ENCODE measurements at places on chromosomes 4 and X. TPM values are rescaled to one million over a fixed set of nuclear protein-coding genes. Genes with fewer than 3 reads are reported as not detected.

Gene SLC25A5
- 562 TPM for polyA plus RNA-seq

Gene BEX3
- 235 TPM for polyA plus RNA-seq

Gene RBBP7
- polyA plus RNA-seq = 69.7 TPM

- H3K27me3 ChIP-seq = no peaks in the 10 kb centered on the region
- no peak for DNase-seq
- no peak overlapping the region for H3K4me3 ChIP-seq
Measured at GRCh38 chr4:7137326-7138200, 54.8 kb upstream of the SORCS2 start.

- no peak overlapping the region for H3K27ac ChIP-seq
- no peaks in the 10 kb centered on the region for H3K27me3 ChIP-seq
- H3K4me3 ChIP-seq = no peak overlapping the region
- no peaks in the 10 kb centered on the region for H3K4me1 ChIP-seq
Measured at GRCh38 chrX:19836337-19836736, 51.1 kb downstream of the SH3KBP1 start.

- no peaks in the 10 kb centered on the region for H3K27me3 ChIP-seq
- DNase-seq = no peak
- H3K36me3 ChIP-seq = no peaks in the 10 kb centered on the region
- H3K4me1 ChIP-seq = no peaks in the 10 kb centered on the region
- H3K27ac ChIP-seq = no peak overlapping the region
Measured at GRCh38 chr4:139845453-139846093, 180.0 kb downstream of the MGST2 start.

- no peak for DNase-seq
- H3K4me1 ChIP-seq = no peaks in the 10 kb centered on the region
- H3K27me3 ChIP-seq = no peaks in the 10 kb centered on the region
- no peak overlapping the region for H3K4me3 ChIP-seq
- H3K27ac ChIP-seq = no peak overlapping the region
Measured at GRCh38 chr4:56164907-56165306, 216.2 kb downstream of the CEP135 start.

DNA sequence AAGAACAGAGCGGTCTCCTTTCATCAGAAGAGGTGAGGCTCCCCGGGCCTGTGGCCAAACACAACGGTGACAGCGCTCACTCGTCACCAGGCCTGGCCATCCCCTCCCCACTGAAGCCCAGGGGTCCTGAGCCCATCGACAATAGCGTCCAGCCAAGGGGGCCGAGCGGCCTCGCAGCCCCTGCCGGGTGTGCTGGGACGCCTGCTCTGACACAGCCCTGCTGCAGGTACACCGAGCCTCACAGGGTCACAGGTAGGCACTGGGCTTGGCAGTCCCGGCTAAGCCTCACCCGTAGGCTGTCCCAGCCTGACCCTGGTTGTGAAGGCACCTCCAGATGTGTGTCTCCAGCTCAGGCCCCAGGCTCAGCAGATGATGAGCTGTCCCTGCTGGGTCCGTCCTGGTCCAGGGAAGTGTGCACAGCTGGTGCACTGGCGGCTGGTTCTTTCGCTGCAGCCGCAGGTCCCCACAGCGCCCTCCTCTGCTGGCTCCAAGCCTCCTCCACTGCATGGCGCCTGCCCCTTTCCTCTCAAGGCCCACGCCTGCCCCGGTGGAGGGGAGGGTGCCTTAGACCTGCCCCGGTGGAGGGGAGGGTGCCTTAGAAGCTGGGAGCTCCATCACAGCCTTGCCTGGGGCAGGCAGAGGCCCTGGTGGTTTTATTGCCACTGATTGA is 21.5 kb downstream of the UVSSA start:
- no peaks in the 10 kb centered on the region for H3K4me1 ChIP-seq
- no peak overlapping the region for H3K27ac ChIP-seq
- H3K4me3 ChIP-seq = no peak overlapping the region
- H3K27me3 ChIP-seq = no peaks in the 10 kb centered on the region
- no peak for DNase-seq

GRCh38 chr4:82739287-82740190 is 59.1 kb downstream of the SCD5 start:
- H3K4me1 ChIP-seq = no peaks in the 10 kb centered on the region
- H3K36me3 ChIP-seq = no peaks in the 10 kb centered on the region
- no peak overlapping the region for H3K27ac ChIP-seq
- no peak overlapping the region for H3K4me3 ChIP-seq
- DNase-seq = peak; percentile 82

DNA sequence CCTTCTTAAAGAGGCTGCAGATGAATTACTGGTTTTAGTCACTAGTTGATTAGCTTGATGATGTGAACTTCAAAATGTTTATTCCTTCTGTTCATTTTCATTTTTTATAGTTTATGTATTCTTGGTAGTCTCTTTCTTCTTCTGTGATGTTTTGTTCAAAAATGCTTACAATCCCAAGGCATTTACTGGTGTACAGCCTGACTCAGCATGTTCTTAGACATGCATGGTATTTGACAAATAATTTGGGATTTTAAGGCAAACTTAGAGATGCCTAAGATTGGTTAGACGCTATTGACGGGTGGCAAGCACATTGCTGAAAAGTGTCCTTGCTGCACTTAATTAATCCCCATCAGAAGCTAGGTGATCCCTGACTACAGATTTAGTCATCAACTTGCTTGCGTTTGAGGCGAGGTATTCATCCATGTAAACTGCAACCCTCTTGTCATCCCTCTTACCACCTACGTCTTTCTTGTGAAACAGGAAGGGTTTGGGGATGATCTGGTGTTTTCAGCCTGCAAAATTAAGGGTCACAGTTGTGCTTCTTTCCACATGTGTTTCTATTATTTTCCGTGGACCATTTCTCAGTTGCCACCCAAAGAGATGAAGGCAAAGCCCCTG is 331.8 kb downstream of the DKK2 start:
- peaks cover 10% of the 10 kb centered on the region for H3K4me1 ChIP-seq
- no peaks in the 10 kb centered on the region for H3K36me3 ChIP-seq
- DNase-seq = no peak
- no peaks in the 10 kb centered on the region for H3K27me3 ChIP-seq
- H3K27ac ChIP-seq = no peak overlapping the region

GRCh38 chr4:184819786-184820185 is 6.0 kb downstream of the ACSL1 start:
- H3K27me3 ChIP-seq = no peaks in the 10 kb centered on the region
- H3K36me3 ChIP-seq = no peaks in the 10 kb centered on the region
- no peak overlapping the region for H3K4me3 ChIP-seq
- no peak for DNase-seq

- H3K36me3 ChIP-seq = no peaks in the 10 kb centered on the region
- DNase-seq = peak; percentile 88
- H3K4me3 ChIP-seq = no peak overlapping the region
- H3K27me3 ChIP-seq = no peaks in the 10 kb centered on the region
Measured at GRCh38 chr4:168612450-168613135, 115.7 kb downstream of the PALLD start.

Gene ZDHHC9
- 24.6 TPM for polyA plus RNA-seq

DNA sequence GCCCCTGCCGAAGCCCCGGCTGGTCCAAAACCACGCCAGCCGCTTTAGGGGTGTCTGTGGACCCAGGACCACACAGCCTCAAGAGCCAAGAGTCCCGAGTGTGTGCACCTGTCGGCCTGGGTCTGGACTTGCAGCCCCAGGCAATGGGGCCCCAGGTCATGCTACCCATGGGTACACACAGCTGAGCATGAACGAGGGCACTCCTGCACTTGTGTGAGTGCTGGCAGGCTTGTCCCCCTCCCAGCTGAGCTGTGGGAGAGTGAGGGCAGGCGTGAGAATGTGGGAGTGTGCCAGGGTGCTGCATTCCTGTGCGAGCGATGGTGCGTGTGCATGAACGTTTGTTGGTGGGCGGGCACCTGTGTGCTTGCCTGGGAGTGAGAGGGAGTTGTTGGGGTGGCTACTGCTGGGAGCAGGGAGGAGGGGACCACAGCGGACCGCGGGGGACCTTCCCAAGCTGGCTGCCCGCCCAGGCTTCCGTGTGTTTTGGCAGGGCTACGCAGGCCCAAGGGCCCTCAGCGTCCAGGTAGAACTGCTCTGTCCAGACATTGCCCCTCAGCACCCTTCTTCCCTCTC is 30.8 kb downstream of the BLOC1S4 start:
- peaks cover 1% of the 10 kb centered on the region for H3K27me3 ChIP-seq
- DNase-seq = no peak
- no peaks in the 10 kb centered on the region for H3K36me3 ChIP-seq
- no peak overlapping the region for H3K27ac ChIP-seq
- H3K4me1 ChIP-seq = peaks cover 6% of the 10 kb centered on the region
- no peak overlapping the region for H3K4me3 ChIP-seq

DNA sequence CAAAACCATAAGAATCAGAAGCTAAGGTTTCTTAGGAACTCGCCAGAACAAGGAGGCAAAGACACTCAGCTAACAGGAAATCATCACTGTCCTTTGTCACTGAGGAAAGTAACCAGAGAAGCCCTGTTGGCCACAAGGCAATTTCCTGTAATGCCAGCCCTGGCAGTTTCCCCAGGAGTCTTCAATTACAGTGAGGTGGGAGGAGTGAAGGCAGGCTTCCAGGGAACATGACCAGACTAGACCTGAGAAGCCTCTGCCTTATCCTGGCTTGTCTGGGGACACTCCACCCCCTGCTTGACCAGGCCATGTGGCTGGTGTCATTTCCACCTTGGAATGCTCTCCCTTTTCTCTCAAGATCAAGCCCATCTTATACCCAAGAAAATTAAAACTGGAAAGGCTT is 125.3 kb downstream of the COL4A6 start:
- H3K36me3 ChIP-seq = no peaks in the 10 kb centered on the region
- H3K4me3 ChIP-seq = no peak overlapping the region
- peak; percentile 11 for DNase-seq

DNA sequence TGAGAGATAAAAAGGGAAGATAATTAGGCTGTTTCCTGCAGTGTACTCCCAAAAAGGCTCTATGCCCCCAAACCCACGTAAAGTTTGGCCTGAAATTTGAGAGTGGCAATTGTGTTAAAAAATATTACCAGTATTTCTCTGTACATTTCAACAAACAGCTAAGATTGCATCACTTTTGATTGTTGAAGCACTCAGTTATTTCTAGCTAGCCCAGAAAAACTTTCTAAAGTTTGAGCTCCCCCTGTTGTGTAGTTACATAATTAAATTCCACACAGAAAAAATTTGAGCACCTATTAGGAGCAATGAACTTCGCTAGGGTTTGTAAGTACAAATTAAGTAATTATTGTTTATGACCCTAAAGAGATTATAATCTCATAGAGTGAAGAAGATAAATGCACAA is 109.4 kb downstream of the DLG3 start:
- H3K36me3 ChIP-seq = no peaks in the 10 kb centered on the region
- peak; percentile 9 for DNase-seq
- H3K4me1 ChIP-seq = no peaks in the 10 kb centered on the region
- no peak overlapping the region for H3K4me3 ChIP-seq
- H3K27ac ChIP-seq = no peak overlapping the region
- H3K27me3 ChIP-seq = no peaks in the 10 kb centered on the region

- no peak overlapping the region for H3K27ac ChIP-seq
- H3K36me3 ChIP-seq = no peaks in the 10 kb centered on the region
- no peak overlapping the region for H3K4me3 ChIP-seq
Measured at GRCh38 chr4:89351201-89351600, 43.6 kb upstream of the GPRIN3 start.

GRCh38 chrX:65723706-65724105 is 56.3 kb downstream of the MSN start:
- peaks cover 13% of the 10 kb centered on the region for H3K36me3 ChIP-seq
- H3K4me3 ChIP-seq = no peak overlapping the region
- peak overlapping the region; percentile 53 for H3K27ac ChIP-seq
- H3K27me3 ChIP-seq = no peaks in the 10 kb centered on the region
- peaks cover 44% of the 10 kb centered on the region for H3K4me1 ChIP-seq

Gene MAGEA4
- not detected for polyA plus RNA-seq

Gene APELA
- polyA plus RNA-seq = not detected

DNA sequence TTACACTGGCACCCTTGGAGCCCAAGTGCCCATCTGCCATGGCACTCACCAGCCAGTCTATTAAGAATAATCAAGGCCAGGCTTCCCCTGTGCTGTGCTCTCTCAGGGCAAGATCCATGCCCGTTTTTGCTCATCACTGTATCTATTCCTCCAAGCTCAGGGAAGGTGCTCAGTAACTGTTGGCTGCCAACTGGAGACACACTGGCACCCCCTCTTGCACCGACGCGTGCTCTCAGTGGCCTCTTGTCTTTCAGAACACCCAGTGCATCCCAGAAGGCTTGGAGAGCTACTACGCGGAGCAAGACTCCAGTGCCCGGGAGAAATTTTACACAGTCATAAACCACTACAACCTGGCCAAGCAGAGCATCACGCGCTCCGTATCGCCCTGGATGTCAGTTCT is 30.1 kb downstream of the NSG1 start:
- no peaks in the 10 kb centered on the region for H3K27me3 ChIP-seq
- H3K36me3 ChIP-seq = peaks cover 13% of the 10 kb centered on the region
- H3K27ac ChIP-seq = no peak overlapping the region
- no peak overlapping the region for H3K4me3 ChIP-seq
- no peaks in the 10 kb centered on the region for H3K4me1 ChIP-seq
- no peak for DNase-seq

Gene DAPP1
- not detected for polyA plus RNA-seq

DNA sequence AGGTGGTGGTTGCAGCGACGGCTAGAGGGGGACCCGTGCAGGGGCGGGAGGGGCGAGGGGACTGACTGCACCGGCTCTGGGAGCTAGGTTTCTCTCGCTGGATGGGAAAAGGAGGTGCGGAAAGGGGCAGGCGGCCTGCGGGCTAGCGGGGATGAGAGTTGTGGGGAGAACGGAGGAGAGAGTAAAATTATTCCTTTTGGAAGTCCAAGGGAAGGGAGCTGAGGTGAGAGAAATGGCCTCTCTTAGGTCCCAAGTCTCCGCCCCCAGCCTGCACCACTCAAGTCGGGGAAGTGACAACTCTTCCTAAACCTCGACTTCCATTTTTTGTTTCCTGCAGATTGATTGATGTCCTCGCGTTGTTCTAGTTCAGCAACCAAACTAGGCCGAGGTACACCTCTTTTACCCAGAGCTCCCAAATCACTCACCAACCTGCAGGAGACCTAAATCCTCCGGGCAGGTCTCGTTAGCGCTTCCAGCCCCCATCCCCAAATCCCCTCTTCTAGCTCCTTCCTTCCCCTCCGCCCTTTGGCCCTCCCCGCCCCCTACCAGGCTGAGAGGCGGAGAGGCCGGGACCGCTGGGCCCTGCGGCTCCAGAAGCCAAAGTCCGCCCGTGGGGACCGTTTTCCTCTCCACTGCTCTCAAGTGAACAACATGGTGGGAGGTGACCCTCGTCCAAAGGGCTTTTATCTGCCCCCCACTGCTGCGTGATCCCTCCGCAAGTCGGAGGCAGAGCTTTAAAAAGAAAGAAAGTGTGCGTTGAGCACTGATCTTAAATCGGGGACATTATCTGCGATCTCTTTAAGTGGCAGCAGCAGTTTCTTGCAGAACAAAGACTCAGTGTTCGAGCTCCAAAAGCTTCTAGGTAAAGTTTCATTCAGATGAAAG is 7.3 kb downstream of the PITX2 start:
- no peak for DNase-seq
- no peak overlapping the region for H3K4me3 ChIP-seq
- H3K27me3 ChIP-seq = peaks cover 90% of the 10 kb centered on the region
- H3K4me1 ChIP-seq = no peaks in the 10 kb centered on the region
- no peaks in the 10 kb centered on the region for H3K36me3 ChIP-seq
- H3K27ac ChIP-seq = no peak overlapping the region

- no peak overlapping the region for H3K4me3 ChIP-seq
- DNase-seq = no peak
- no peak overlapping the region for H3K27ac ChIP-seq
- no peaks in the 10 kb centered on the region for H3K27me3 ChIP-seq
- H3K36me3 ChIP-seq = no peaks in the 10 kb centered on the region
- no peaks in the 10 kb centered on the region for H3K4me1 ChIP-seq
Measured at GRCh38 chr4:26964994-26965393, 104.4 kb downstream of the STIM2 start.

Gene SNCA
- 67.0 TPM for polyA plus RNA-seq

Data from endothelial cell of umbilical vein (primary cell).